CD8-positive, alpha-beta memory T cell (primary cell): ENCODE measurements at places on chromosomes 2 and 18. TPM values are rescaled to one million over a fixed set of nuclear protein-coding genes. Genes with fewer than 3 reads are reported as not detected.

Gene SPP2
- not detected for total RNA-seq

- peak; percentile 77 for DNase-seq
Observed at GRCh38 chr2:43169987-43170386, 56.4 kb downstream of the ZFP36L2 start.

GRCh38 chr2:46187112-46187618 lies 110.0 kb upstream of the EPAS1 start:
- DNase-seq = peak; percentile 21

DNA sequence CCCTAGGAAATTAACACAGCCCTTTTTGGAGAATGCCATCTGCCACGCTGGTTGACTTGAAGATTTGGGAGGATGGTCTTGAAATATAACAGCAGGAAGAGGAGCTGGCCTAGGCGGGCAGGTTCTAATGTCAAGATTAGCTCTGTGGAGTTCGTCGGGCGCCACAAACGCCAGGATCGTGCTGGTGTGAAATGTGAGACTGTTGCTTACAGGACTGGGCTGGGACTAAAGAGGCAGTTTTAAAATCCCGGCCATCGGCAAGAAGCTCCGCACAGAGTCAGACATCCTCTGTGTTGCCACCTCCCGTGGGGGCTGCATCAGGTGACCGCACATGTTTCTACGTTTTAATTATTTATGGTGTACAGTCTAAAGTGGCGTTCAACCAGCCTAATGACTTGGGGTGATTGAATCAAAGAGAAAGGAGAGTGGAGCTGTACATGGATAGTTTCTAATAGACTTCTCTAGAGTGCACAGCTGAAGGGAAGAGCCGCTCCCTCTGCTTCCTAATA lies 99.4 kb upstream of the BCL11A start:
- no peak for DNase-seq

DNA sequence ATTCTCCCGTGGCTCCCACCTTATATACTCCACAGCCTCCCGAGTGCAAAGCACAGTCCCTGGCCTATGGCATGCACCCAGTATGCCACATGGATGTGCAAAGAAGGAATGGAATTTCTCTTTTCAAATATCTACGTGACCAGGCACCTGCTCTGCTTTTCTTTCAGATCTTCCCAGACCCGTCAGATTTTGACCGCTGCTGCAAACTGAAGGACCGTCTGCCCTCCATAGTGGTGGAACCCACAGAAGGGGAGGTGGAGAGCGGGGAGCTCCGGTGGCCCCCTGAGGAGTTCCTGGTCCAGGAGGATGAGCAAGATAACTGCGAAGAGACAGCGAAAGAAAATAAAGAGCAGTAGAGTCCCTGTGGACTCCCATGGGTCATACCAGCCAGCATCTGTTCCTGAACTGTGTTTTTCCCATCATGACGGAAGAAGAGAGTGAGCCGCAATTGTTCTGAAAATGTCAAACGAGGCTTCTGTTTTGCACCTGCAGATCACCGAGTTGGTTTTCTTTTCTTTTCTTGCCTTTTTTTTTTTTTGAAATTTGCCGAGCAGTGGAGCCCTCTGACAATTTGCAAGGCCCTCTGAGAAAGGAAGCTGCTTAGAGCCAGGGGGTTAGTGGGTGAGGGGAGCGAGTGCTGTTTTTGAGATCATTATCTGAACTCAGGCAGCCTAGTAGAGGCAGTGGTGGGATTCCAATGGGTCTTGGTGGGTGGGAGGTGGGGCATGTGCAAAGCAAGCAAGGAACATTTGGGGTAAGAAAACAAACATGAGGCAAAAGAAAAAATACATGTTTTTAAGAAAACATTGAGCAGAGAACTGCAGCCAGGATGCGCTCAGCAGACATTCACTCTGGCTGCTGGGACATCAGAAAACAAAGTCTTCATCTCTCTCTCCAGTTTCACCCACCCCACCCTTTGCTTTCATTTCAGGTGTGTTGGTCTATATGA lies 26.2 kb downstream of the LBH start:
- DNase-seq = no peak

DNA sequence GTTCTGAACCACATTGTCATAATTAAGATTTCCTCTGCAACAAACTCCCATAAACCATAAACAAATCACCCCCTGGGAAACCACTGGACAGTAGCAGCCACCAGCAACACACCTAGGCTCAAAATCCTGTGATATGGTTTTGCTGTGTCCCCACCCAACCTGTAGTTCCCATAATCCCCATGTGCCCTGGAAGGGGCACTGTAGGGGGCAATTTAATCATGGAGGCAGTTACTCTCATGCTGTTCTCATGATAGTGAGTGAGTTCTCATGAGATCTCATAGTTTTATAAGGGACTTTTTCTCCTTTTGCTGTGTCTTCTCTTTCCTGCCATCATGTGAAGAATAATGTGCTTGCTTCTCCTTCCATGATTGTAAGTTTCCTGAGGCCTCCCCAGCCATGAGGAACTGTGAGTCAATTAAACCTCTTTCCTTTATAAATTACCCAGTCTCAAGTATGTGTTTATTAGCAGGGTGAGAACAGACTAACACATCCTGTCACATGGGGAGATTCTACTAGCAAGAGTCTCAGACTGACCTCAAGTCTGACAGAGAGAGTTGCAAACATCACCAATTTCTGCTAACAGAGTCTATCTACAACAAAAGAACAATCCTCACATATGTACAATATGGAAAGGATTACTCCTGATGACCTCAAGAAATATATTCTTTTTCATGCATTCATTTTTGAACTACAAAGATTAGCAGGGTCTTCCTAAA lies 182.6 kb downstream of the GRB14 start:
- no peak for DNase-seq

Gene KDSR
- 52.1 TPM for total RNA-seq

Gene RAB6C
- total RNA-seq = not detected

DNA sequence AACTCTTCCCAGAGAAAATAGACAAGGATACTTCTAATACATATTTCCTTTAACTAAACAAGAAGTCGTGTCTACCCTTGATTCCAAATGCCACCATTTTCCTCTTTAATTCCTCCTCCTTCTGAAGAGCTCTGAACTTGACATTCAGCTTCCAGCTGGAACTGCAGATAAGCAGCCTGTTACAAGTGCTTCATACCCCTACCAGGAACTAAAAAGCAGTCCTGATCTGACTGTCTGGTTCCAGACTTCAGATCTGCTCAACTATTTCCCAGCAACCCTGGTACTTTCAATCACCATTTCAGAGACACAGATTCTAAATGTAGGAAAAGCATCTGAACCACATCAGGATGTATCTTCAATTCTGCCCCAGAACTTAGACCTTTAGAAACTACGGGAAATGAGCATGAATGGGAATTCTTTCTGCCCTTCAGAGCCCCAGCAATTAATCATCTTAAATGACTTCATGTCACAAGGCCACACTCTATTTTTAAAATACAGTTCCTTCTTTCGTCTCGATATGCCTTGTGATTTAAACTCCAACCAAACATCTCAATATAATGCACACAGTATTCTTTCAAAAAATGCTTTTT lies 159.5 kb downstream of the L3MBTL4 start:
- DNase-seq = no peak
